ENCODE measurements at places on chromosomes 4 and X.

DNA sequence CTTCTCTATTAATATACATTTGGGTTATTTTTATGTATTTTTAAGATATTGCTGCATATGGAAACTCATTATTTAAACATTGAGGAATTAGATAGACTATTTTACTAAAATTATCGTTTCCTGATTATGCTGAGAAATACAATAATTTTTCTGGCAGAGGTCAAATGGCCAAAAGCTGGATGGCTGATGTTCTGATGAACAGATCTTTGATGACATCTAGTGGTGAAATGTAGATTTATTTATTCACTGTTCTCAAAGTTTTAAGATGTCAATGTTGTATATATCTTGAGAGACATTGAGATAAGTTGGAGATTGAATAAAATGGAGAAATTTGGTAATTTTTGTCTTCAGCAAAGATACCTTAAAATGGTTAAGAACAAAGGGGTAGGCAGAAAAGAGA is 96.2 kb downstream of the UGT8 start:
- no peak for DNase-seq

- DNase-seq = no peak
Measured at GRCh38 chr4:125773931-125774330, 459.2 kb downstream of the FAT4 start.

- DNase-seq = no peak
Measured at GRCh38 chr4:127370604-127371003, 262.2 kb upstream of the INTU start.

DNA sequence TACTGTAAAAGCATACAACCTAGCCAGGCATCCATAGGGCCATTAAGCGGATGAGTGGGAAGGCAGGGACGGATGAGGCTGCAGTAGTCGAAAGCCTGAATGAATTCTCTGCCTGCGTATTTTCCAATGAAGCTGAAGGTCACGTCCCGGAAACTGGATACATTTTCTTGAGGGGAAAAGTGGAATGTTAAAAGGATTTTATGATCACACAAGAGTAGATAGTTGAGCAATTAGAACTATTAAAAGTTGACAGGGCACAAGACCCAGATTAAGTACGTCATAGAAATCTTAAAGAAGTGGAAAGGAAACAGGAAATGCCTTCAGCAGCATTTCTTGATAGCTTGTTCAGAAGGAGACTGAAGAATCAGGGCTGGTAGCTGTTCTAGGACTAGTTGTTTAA is 98.3 kb upstream of the CXXC4 start:
- no peak for DNase-seq

DNA sequence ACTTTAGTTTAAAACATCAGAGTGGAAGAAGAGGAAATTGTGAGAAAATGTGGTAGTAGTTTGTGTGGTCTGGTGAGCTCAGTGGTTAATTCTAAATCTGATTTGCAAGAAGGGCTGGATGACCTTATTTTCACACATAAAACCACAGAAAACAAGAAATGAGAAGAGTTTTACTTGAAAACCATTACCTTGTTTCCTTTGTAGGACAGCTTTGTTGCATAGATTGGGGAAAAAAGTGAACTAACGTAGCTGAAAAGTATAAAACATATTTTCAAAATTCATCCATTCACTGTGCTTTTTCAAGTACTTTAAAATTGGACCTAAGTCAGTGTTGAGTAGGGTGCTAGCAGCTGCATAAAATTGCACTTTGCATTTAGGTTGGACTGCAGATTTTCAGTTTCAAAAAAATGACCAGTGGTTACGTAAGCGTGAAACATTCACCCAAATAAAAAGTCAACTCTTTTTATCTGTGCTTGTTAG is 211.3 kb downstream of the ARHGAP10 start:
- no peak for DNase-seq
